H1 (cell line): ENCODE measurements at places on chromosomes 6 and 20.

DNA sequence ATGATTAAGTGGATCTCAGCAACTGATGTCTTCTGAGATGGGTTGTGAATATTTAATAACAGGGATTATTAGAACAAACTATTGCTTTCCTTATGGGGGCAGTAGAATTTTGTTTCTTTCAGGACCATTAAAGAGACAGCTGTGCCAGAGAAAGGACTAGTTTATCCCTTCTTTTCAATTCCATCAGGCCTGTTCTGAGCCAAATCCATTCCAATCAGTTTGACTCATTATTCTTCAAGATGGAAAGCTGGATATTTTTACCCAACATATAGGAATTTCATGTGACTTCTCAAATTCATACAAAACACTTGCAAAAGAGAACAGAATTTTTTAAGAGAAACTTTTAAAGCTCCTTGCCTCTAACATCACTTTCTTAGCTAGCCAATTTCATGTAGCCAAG is 722.0 kb upstream of the FLRT3 start:
- DNase-seq, result no peak

GRCh38 chr6:11987386-11987785 is 24.7 kb upstream of the HIVEP1 start:
- no peak for DNase-seq

DNA sequence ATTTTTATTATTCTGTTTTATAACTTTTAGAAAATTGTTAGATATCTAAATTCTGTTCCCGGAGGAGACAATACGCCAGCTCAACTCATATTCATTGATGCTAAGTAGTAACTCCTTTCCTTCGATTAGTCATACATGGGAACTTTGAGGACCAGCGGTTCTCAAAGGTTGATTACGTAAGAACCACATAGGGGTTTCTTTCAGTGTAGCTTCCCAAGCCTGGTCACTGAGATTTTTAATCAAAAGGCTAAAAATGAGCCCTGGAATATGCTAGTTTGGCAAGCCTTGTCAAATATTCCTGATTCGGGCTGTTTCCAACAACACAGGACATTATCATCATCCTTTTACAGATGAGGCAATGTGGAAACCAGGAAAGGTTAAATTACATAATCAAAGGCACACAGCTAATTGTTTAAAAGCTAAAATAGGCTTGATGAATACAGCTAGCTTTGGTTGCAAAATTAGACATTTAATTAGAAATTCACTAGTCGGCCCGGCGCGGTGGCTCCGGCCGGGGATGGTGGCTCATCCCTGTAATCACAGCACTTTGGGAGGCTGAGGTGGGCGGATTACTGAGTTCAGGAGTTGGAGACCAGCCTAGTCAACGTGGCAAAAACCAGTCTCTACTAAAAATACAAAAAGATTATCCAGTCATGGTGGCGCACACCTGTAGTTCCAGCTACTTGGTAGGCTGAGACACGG is 14.6 kb upstream of the MEI4 start:
- no peak for DNase-seq

DNA sequence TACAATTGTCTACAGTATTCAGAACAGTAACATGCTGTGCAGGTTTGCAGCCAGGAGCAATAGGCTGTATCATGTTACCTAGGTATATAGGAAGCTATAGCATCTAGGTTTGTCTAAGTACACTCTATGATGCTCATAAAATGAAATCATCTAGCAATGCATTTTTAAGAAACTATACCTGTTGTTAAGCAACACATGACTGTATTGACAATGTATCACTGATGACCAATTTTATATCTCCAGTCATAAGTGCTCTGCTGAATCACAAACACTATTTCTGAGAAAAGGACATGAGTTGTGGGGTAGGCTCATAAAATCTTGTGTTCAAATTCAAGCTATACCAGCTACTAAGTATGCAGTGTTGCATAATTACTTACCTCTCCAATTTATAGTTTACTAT is 501.3 kb downstream of the CD109 start:
- no peak for DNase-seq

GRCh38 chr6:12009876-12010634 is 2.1 kb upstream of the HIVEP1 start:
- no peak for DNase-seq

GRCh38 chr6:143745166-143746133 is 67.7 kb downstream of the PHACTR2 start:
- no peak for DNase-seq

DNA sequence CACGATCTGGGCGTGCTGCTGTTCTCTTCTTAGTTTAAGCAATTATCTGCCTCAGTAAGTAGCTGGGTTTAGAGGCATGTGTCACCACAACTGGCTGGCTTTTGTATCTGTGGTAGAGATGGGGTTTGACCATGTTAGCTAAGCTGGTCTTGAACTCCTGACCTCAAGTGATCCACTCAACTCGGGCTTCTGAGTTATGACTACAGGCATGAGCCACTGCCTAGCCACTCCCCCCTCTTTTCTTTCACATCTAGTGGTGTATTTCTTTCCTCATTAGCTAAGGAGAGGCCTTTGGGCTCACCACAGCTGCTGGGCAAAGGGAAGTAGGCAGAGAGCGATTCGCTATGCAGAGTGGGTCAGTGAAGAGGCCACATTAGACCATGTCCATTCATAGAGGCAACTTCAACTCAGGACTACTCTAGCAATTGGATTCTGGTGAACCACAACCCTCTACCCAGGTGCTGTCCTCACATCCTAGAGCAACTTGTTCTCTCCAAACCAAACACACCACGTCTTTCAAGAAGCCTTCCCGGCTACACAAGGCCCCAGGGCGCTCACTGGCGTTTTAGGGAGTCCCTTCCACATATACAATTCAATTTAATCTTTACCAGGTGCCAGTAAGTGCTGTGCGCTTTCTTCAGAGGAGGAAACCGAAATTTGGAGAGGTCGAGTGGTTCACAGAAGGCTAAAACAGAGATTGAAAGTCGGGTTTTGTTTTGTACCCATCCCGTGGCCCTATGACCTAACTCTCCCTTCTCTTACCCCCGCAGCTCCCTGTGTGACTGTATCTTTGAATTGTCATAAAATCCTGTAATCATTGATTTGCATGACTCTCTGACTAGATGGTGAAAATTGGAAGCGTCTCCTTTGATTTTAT is 26.5 kb upstream of the GFOD1 start:
- no peak for DNase-seq

- DNase-seq, result no peak
Measured at GRCh38 chr6:83265384-83265783, 72.2 kb downstream of the RWDD2A start.

DNA sequence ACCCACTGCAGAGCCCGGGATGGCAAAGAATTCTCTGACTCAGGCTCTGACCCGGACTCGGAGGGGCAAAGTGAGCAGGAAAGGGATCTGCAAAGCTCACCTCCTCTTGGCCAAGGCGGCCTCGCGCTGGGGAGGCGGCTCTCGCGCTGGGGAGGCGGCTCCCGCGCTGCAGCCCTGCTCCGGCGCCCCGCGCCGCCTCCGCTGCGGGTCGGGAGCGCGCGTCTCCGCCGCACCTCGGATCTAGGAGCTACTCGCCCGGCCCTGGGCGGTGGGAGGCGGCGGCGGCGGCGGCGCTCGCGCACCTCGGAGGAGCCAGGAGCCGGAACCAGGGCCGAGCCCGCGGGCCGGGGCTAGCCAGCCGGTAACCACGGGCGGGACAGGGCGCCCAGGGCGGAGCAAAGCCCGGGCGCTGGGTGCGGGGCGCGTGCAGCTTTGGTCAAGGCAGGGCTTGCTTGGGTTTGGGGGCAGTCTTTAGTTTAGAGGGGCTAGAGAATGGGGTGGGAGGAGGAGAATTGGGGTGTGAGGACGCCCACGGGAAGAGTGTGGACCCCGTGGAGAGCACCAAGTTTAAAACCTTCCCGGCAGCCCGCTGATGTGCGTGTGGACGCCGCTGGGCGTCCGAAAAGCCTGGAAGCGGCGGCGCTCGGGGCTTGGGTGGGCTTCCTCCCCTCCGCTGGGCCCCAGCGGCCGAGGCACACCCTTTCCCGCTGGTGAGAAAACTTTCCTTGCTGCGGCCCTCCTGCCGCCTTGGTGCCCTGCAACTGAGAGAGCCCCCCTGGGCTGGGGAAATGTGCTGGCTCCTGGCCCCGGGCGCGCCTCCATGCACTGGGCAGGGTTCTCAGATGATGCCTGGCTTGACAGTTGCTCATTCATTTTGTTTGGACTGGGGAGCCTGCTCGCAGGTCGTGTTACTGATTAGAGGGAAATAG is at the start of gene MRAP2:
TSS of gene MRAP2 (plus strand) at position 250 of the 929 bp plus-strand sequence. CDS start 21,547 bp downstream, outside the sequence.
- no peak for DNase-seq

DNA sequence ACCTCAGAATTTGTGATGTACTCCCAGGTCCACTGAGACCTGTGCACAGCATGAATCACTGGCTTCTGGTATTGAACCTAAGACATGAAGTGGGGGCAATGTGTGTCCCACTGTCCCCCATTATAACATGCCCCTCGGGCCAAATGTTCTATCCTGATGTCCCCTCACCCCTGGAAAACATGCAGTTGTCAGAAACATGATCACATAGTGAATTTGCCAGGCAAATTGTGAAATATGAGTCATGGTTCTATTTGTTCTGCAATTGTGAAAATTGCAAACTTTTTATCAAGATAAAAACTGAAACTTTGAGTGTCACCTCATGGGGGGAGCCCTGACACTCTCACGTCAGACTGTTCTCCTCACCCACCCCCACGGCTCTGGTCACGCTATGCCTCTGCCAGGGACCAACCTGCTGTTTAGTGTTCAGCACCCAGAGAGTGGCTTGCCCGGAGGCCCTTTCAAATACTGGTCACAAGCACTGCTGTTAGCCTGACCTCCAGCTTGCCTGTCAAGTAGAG is 305.3 kb downstream of the CLIC5 start:
- no peak for DNase-seq

- no peak for DNase-seq
Measured at GRCh38 chr6:90431576-90431975, 134.9 kb upstream of the BACH2 start.

DNA sequence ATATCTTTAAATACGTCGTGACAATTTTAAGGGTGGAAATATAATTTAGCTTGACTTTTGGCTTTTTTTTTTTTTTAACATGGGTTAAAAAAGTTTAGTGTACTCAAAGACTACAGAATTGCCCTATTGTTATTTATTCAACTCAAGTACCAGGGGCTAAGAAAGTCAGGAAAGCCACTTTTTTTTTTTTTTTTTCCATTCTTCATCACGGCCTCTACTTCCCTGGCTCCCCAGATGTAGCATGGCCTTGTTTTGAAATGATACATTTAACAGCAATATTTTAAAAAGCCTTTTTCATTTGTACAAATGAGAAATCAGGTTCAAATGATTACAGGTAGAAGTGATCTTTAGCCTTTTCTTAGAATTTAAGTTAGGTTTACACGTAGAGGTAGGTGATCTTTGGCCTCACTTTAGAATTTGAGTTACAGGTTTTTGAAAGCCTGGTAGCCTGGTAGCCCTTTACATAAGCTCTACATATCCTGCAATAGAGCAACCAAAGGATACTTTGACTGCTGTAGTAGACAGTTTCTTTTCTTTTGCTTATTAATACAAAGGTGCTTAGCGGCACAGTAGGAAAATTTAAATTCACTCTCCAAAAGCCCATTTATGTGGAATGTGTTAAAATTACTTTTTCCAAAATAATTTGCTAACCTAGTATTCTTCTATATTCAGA is 160.5 kb upstream of the MMS22L start:
- DNase-seq, result no peak
